ENCODE measurements at places on chromosomes 6 and 20. TPM values are rescaled to one million over a fixed set of nuclear protein-coding genes. Genes with fewer than 3 reads are reported as not detected.

DNA sequence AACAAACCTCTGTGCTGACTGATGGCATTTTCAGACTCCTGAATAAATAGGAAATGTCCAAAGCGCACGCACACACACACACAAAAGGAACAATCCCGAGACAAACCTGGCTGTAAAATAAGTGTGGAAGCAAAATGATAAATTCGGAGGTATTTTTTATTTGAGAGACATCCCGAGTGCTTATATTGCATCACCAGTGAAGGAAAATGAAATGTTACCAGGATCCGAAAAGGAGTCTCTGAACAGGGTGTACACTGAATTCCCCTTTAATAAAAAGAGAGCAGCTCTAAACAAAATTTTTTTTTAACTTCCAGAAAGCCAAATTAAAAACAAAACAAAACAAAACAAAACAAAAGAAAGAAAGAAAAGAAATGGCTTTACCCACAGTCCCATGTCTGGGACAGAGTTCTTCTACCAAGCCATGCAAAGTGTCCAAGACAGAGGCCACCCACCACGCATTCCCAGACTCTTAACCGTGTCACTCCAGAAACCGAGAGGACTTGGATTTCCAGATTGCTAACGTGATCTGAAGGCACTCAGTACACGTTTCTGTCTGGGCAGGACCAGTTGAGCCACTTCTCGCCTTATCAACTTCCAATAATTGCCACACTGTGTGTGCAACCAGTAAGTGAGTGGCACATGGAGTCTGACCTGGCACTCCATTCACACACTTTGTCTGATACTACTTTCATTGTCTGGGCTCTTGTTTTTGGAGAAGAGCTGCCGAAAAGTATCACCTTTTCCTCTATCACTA lies 817 bp downstream of the ME1 start:
- no peaks in the 10 kb centered on the region for H3K36me3 ChIP-seq
- no peaks in the 10 kb centered on the region for H3K27me3 ChIP-seq
- H3K27ac ChIP-seq, result peak overlapping the region; percentile 36
- H3K4me1 ChIP-seq, result no peaks in the 10 kb centered on the region

FBXO5 gene
- total RNA-seq, result 7.0 TPM

GCNT2 gene
- total RNA-seq, result 13.4 TPM

- H3K27me3 ChIP-seq, result no peaks in the 10 kb centered on the region
- H3K4me3 ChIP-seq, result no peak overlapping the region
- no peak overlapping the region for H3K27ac ChIP-seq
- no peaks in the 10 kb centered on the region for H3K4me1 ChIP-seq
- H3K36me3 ChIP-seq, result no peaks in the 10 kb centered on the region
These were observed 174.8 kb downstream of the CDH26 start for GRCh38 chr20:60132827-60133670.

DNA sequence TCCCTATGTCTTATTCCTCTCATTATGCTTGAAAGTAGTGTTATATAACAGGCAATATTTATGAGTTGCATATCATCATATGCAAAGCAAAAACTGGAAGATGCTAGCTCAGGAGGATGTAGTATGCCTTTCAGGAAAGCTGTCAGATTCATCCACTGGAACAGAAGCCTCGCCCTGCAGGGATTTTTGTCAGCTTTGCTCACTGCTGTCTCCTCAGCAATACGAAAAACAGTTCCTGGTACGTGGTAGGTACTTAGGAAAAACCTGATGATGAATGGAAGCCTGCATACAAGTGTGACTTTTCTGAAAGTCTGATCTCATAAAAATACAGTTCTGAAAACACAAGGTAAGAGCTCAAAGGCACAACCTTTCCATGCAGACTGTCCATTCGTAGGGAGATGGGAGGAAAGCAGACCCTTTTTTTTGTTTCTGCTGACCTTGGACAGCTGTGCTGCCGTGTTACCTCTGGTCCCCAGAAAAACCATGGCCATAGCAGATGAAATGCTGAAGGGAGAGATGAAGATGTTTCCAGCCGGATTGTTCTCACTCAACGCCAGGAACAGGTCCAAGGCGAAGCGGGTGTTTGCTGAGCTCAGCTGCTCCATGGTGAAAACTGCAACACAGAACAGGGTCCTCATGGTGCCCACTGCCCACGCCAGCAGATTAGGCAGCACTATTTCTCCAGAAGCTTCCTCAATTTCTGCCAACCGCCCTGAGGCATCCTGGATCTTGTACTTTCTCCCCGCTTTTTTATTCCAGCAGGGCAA lies 1.5 kb downstream of the SERPINB1 start:
- H3K36me3 ChIP-seq, result no peaks in the 10 kb centered on the region
- peak overlapping the region; percentile 72 for H3K4me3 ChIP-seq
- no peak for DNase-seq
- peaks cover 12% of the 10 kb centered on the region for H3K4me1 ChIP-seq
- peak overlapping the region; percentile 98 for H3K27ac ChIP-seq

DNA sequence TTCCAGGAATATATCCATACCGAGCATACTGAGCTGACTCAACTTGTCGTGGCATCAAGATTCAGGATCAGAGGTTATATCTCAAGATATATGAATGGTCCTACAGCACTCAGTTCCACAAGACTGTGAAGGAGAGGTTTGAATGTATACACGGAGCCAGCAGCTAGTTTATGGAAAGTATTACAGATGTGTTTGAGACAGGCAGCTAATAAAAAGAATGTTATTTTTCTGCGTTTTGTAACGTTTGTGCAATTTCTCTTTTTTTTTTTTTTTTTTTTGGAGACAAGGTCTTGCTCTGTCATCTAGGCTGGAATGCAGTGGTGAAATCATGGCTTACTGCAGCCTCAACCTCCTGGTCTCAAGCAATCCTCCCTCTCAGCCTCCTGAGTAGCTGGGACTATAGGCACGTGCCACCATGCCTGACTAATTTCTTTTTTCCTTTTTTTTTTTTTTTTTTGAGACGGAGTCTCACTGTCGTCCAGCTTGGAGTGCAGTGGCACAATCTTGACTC lies 3.4 kb upstream of the FAM110A start:
- no peak overlapping the region for H3K27ac ChIP-seq
- H3K27me3 ChIP-seq, result no peaks in the 10 kb centered on the region
- no peak for DNase-seq

FOXA2 gene
- not detected for total RNA-seq

- no peaks in the 10 kb centered on the region for H3K36me3 ChIP-seq
- no peaks in the 10 kb centered on the region for H3K27me3 ChIP-seq
- no peak overlapping the region for H3K4me3 ChIP-seq
- peak overlapping the region; percentile 59 for H3K27ac ChIP-seq
- DNase-seq, result no peak
These were observed 17.5 kb downstream of the CPNE5 start for GRCh38 chr6:36821581-36822335.

- H3K27ac ChIP-seq, result no peak overlapping the region
- no peak for DNase-seq
- no peaks in the 10 kb centered on the region for H3K36me3 ChIP-seq
- H3K4me3 ChIP-seq, result no peak overlapping the region
- H3K27me3 ChIP-seq, result no peaks in the 10 kb centered on the region
These were observed 34.5 kb upstream of the HLA-A start for GRCh38 chr6:29907637-29908340.

KCNQ5 gene
- 0.33 TPM for total RNA-seq

TOX2 gene
- 7.4 TPM for total RNA-seq

GRCh38 chr20:64048402-64049044 lies 916 bp downstream of the SOX18 start:
- peaks cover 4% of the 10 kb centered on the region for H3K4me1 ChIP-seq
- H3K27me3 ChIP-seq, result peaks cover 3% of the 10 kb centered on the region
- DNase-seq, result no peak
- peak overlapping the region; percentile 64 for H3K4me3 ChIP-seq
- H3K27ac ChIP-seq, result no peak overlapping the region

GABRR2 gene
- total RNA-seq, result 0.32 TPM

GRCh38 chr6:41228616-41229015 lies 467 bp downstream of the TREML4 start:
- no peaks in the 10 kb centered on the region for H3K27me3 ChIP-seq
- H3K4me3 ChIP-seq, result no peak overlapping the region
- DNase-seq, result no peak
- no peak overlapping the region for H3K27ac ChIP-seq
- no peaks in the 10 kb centered on the region for H3K36me3 ChIP-seq

All from breast epithelium (tissue), 4 donors.